Kidney (tissue), 22 donors: ENCODE measurements at places on chromosomes 11 and 22. TPM values are rescaled to one million over a fixed set of nuclear protein-coding genes. Genes with fewer than 3 reads are reported as not detected.

NLRP14 gene
- total RNA-seq = 0.47 TPM

FREY1 gene
- 1.0 TPM for total RNA-seq

- H3K4me3 ChIP-seq = no peak overlapping the region
- peaks cover 6% of the 10 kb centered on the region for H3K4me1 ChIP-seq
- no peak overlapping the region for H3K27ac ChIP-seq
Observed at GRCh38 chr22:40626851-40627250, 9.7 kb downstream of the MRTFA start.

GRCh38 chr11:2312232-2313042, 10.6 kb downstream of the TSPAN32 start:
- no peaks in the 10 kb centered on the region for H3K27me3 ChIP-seq
- H3K4me1 ChIP-seq = peaks cover 4% of the 10 kb centered on the region
- no peak overlapping the region for H3K27ac ChIP-seq
- no peaks in the 10 kb centered on the region for H3K36me3 ChIP-seq
- no peak overlapping the region for H3K4me3 ChIP-seq

DNA sequence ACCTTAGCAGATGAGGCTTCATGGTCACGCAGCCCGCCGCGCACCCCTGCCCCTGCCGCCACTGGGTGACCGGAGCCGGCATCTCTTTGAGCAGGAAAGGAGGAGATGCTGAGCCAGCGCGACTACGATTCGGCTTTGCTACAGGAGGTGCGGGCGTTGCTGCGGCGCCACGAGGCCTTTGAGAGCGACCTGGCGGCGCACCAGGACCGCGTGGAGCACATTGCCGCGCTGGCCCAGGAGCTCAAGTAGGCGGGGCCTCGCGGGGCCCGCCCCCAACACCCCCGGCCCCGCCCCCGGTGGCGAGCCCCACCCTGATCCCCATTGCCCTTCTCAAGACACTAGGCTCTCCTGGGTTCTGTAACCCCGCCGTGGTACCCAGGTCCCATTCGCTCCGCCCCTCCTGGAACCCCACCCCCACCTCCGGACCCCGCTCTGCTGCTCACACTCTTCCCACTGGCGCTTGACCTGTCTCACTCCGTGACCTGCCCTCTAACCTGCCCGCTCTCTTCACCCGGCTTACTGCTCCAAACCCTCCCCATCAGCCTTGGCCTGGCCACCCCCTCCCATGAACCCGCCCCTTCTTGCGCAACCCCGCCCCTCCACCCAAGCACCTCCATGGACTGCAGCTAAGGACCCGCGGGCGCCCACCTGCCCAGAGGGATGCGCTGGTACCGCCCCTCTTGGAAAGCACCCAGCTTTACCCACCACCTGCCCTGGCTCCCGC, 9.1 kb downstream of the CTSF start:
- no peak for DNase-seq
- no peaks in the 10 kb centered on the region for H3K4me1 ChIP-seq
- H3K27ac ChIP-seq = no peak overlapping the region
- H3K27me3 ChIP-seq = peaks cover 4% of the 10 kb centered on the region
